Activated effector memory CD4-positive, alpha-beta T cell treated with anti-CD3 and anti-CD28 coated beads, Interleukin-2, amount 50 U/mL, for 16 hours (primary cell): ENCODE measurements at places on chromosomes 6 and 20.
A peak's percentile ranks its signal among the peaks of the same experiment; 100 is the strongest.

GRCh38 chr6:148989585-148989984, 242.8 kb downstream of the UST start:
- DNase-seq = no peak

DNA sequence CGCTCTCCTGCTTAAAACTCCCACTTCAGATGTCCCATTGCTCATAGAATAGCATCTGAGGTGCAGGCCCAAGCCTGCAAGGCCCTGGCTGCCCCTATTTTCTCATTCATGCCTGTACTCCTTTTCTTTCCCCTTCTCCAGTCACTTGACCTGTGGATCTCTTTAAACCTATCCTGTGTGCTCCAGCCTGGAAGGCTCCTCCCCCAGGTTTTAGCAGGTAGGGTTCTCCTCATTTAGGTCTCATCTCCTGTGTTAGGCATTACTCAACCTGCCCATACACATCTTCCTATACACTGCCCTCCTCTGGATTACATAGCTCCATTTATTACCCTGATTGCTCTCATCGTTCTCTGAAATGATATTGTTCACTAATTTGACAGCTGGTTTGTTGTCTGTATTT, 185.3 kb downstream of the BACH2 start:
- no peak for DNase-seq

DNA sequence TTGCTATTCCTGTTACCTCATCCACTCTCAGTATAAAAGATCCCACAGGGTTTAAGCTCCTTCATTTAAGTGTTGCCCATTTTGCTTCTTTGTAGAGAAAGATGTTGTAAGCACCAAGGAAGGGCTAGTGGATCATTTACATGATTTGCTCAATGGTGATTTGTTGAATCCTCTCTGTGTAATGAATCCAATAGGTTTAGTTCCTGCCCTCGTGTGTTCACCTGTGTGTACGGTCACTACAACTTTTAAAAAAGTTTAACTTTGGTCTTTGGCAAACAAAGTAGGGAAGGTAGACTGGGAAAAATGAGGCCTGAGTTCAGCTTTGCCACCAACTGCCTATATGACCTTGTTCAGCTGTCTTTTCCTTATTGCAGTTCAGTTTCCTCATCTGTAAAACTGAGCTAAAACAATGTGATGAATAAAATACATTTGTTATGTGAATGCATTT, 51.5 kb downstream of the DHX35 start:
- no peak for DNase-seq

DNA sequence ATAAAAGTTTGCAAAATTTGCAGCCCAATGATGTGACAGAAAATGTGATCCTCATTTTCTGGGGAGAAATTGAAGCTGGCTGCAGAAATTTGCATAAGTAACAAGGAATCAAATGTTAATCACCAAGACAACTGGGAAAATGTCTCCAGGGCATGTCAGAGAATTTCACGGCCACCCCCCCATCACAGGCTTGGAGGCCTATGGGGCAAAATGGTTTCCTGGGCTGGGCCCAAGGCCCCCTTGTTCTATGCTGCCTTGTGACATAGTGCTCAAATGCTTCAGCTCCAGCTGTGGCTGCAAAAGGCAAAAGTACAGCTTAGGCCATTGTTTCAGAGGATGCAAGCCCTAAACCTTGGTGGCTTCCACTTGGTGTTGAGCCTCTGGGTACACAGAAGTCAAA, 1202.6 kb downstream of the EPHA7 start:
- no peak for DNase-seq

- peak; percentile 37 for DNase-seq
Measured at GRCh38 chr20:59643615-59644061, 39.3 kb downstream of the PHACTR3 start.

DNA sequence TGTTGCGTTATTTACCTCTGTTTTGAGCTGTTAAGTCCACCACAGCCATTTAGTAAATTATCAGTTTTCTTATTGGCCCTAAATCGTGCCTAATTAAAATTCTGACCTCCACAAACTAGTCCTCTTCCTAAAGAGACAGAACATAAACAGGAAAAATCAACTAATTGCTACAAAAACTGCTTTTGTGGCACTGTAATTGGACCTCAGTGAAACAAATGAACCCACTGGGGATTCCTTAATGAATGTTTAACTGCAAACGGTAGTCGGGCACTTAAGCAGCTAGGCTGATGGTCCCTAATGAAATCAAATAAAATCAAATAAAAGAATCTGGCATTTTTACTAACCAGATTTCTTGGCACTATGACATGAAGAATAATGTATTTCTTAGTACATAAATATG, 513.4 kb upstream of the SLC35B3 start:
- no peak for DNase-seq

GRCh38 chr6:168124158-168124557, 45.1 kb upstream of the FRMD1 start:
- DNase-seq = no peak

DNA sequence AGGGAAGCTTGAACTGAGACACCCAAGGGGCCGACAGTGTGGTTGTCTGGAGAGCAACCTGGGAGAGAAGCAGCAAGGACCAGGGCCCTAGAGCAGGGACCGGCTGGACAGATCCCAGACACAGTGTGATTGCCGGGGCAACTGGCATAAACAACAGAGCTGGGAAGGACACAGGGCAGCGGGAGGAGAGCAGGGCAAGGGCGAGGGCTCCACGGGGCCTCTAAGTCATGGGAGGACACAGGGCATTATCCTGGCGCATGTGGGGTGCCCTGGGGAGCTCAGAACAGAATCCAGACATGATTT, 31.1 kb upstream of the CCR6 start:
- no peak for DNase-seq

DNA sequence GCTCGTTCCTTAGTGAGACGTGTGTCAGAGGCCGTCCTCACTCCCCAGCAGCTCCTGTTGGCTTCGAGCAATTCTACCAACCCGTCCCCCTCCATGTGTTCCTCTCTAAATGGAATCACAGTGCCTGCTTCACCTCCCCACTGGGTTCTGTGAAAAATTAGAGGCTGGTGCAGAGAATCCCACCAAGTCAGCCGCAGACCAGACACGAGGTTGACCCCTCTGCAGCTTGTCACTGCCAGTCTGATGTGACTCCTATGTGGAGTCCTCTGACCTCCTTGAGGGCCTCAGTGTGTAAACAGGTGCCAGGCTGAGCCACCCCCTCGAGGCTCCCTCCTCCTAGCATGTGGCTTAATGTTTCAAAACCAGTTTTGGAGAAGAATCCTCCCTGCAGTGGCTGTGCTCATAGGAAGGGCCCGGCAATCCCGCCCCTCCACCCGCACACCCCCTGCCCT, 12.6 kb upstream of the IRF4 start:
- DNase-seq = no peak

DNA sequence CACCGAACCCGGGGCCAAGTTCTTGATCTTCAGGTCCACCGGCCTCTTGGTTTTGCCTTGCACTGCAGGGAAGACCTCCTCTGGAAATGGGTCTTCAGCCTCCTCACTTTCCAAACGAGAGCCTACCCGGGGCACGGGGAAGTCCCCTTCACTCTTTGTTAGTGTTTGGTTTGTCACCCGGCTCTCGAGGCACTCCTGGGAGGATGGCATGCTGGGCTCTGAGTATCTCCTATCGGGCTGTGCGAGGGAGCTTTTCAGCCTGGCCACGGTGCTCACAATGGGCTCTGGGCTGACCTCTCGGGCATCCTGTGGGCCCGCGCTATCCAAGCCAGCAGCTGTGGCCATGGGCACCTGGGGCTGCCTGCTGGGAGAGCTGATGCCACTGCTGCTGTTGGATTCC, 8.1 kb downstream of the TAGAP start:
- peak; percentile 73 for DNase-seq

- DNase-seq = no peak
Measured at GRCh38 chr6:10414756-10415616, at the start of gene TFAP2A. TFAP2A (minus strand) TSS chr6:10415074; CDS start chr6:10414991, 83 bp downstream.

GRCh38 chr6:14658030-14658429, 540.5 kb downstream of the CD83 start:
- DNase-seq = no peak

DNA sequence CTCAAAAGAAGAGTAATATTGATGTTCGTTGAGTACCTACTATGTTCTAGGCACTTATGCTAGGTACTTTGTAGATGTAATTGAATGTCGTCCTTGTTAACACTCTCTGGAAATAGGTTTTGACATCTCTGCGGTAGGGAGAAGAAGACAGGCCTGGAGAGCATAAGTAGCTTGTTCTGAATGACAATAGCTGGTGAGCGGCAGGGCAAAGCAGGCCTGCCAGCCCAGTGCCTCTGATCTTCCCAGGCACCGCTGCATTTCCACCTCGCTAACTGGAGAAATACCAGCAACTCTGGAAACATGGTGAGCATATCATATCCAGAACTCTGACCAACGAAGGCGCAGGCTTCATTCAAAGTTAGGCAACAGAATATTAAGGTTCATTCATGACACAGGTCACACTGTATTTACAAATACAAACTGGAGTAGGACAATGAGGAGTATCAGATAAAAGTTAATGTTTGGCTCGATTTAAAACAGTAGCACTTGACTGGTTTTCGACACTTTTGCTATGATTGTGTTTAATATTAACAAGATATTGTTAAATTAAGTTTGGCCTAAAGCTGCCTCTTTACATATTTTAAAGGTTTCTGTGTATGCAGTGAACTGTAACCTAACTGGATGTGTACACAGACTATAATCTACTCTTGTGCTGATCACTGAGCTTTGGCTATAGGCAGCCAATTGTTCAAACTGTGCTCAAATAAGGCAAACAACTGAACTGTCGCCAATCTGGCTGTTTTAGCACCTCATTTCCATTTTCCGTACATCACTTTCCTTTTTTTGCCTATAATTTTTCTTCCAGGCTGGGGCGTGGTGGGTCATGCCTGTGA, 54.1 kb downstream of the PPP1R3G start:
- DNase-seq = no peak

DNA sequence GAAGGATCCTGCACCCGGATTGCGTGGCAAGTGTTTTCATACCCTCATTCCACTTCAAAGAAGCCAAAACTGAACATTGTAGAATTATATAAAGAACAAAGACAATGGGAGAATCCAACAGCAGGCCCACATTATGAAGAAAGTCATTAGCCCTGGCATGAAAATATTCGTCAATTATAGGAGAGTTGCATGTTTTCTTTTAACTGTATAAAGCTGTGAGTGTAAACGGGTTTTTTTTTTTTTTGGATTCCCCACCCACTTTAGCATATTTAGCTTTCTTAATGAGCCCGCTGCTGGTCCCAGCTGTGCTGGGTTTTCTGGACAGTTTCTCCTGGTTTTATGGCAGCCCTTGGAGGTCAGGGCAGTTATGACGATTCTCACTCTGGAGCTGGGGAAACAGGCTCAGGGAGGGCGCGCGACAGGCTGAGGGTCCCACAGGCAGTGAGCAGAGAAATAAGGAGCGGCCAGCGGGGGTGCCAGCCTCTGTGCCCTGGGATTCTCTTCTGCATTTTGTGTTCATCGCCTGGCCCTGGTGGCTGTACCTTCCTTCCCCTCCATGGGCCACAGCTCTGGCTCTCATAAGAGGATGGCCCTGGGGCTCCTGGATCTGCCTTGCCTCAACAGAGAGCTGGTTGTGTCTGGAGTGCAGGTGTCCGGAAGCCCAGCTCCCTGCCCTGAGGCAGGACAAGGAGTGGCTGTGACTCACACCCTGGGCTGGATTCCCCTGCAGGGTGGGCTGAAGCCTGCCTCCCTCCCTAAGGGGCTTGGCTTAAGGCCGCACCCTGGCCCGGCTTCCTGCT, 24.1 kb upstream of the SULF2 start:
- DNase-seq = peak; percentile 43

DNA sequence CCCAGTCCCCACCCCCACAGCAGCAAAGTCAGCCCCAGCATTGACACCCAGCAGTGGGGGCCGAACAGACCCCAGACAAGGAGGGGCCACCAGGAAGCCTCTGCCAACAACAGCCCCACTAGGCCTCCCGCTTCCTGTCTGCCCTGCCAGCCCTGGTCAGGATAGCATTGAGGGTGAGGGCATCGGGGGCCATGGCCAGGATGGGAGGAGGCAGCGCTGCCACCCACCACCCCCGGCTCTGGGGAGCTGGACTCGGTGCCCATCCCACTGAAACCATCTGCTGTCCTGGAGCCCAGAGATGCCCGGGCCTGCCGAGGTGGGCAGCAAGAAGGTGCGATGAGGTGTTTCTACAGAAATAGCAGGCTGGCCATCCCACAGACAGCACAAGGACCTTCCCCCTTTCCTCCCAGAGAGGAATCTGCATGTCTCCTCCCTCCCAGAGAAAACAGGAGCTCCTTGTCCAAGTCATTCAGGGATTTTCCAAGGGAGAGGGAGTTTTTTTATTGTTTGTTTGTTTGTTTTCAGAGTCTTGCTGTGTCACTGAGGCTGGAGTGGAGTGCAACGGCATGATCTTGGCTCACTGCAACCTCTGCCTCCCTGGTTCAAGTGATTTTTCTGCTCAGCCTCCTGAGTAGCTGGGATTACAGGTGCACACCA, 62.1 kb upstream of the BHLHE23 start:
- DNase-seq = peak; percentile 12

- no peak for DNase-seq
Measured at GRCh38 chr20:59175861-59176260, 12.2 kb downstream of the ZNF831 start.

GRCh38 chr20:61120595-61121515, 131.2 kb upstream of the CDH4 start:
- DNase-seq = peak; percentile 63

- DNase-seq = no peak
Measured at GRCh38 chr6:125067552-125067951, 86.0 kb upstream of the TPD52L1 start.

DNA sequence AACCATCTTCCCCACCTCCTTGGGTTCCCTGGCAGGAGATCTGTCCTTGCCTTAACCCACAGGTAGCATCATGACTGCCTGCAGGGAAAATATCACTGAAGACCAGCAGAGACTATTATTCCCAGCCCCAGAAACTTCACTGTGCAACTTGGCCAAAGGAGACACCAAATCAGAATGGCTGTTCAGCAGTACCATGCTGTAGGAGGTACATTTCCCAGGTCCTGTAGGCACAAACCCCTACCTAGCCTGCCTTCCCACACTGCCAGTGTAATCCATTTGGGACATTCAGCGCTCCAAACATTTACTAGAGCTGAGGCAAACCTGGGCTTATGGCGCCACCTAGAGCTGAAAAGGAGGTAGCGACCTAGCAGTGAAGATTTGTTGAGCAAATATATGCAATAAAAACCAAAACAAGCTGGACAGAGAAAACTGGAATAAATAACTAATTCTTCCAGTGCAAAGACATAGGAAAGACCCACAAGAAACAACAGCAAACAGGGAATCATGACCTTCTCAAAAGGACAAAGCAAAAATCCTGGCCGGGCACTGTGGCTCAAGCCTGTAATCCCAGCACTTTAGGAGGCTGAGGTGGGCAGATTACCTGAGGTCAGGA, 60.3 kb downstream of the VTA1 start:
- peak; percentile 77 for DNase-seq

DNA sequence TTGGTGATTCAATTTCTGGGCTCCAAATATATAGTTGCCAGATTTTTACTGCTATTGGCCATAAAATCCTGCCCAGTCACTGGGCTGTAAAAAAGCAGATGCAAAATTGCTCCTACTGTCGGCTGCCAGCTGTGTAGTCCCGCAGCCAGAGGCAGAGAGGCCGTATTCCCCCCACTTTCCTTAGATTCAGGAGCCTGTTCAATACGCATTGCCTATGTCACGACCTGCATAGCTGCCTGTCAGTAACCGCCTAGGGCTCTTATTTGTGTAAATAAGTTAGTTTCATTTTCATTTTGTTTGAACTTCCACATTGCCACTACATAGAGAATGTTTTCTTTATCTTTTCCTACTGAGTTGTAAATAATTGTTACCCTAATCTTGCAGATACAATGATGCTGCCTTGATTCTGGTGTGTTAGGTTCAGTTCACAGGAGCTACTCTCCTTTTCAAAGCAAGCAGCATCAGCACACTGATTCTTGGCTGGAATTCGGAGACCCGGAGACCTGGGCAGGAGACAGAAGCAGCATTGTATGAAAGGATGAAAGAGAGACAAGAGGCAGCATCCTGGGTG, 46.0 kb upstream of the UST start:
- no peak for DNase-seq

- DNase-seq = no peak
Measured at GRCh38 chr6:81769824-81770223, 17.3 kb upstream of the TENT5A start.
